ENCODE measurements at places on chromosomes 16 and 17.

DNA sequence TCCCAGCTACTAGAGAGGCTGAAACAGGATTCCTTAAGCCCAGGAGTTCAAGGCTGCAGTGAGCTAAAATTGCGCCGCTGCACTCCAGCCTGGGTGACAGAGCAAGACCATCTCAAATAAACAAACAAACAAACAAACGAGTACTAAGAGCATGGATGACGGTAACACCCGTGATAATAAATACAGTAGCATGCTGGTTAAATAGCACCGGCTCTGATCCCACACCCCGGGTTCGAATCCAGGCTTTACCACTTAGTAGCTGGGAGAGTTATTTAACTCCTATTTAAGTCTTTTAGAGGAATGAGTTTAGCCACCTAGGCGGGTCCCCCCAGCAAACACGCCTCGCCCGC is 301 bp upstream of the METTL22 start:
- no peak for DNase-seq

DNA sequence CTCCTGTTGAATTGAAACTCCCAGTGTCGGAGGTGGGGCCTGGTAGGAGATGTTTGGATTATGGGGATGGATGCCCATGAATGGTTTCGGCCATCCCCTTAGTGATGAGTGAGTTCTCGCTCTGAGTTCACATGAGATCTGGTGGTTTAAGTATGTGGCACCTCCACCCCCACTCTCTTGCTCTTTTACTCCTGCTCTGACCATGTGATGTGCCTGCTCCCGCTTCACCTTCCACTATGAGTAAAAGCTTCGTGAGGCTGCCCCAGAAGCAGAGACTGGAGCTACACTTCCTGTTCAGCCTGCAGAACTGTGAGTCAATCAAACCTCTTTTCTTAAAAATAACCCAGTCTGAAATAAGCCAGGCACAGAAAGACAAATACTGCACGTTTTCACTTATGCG is 512.4 kb downstream of the HS3ST4 start:
- no peak for DNase-seq

- no peak for DNase-seq
These were observed 19.8 kb downstream of the TMEM98 start for GRCh38 chr17:32947736-32948135.

- DNase-seq = peak; percentile 45
These were observed 5.3 kb downstream of the DOC2A start for GRCh38 chr16:30005341-30006094.

DNA sequence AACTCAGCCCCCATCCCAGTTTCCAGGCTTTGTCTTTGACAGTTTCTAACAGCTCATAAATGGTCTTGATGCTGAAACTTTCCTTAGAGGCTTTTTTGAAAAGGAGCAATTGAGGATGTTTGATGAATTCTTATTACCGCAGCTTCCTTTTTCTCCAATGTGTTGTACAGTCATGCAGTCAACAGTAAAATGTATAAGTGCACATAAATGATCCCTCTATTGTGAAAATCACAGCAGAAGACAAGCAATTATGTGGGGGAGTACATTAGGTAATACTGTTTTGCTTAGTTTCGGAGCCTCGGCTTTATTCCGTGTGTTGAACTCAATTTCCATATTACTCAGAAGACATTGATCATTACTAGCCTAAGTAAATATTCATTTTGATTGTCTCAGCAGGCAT is 673.7 kb downstream of the CDH8 start:
- DNase-seq = no peak

- no peak for DNase-seq
These were observed 260.0 kb downstream of the HAPSTR1 start for GRCh38 chr16:9351440-9351839.

GRCh38 chr16:83935005-83935857 is 17.8 kb upstream of the OSGIN1 start:
- DNase-seq = no peak

DNA sequence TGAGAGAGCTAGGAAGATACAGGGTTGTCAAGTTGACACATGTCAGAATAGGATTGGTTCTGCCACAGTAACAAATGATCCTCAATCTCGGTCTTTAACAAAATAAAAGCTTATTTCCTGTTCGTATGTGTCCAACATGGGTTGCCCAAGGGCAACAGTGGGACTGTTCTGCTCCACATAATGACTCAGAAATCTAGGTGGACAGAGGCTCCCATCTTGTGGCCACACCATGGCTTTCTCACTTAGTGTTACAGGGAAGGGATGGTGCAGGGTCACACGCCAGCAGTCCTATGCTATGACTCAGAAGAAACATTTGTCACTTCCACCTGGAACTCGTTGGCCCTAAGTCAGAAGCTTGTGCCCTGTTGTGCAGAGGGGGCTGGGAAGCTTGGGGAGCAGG is 364.9 kb downstream of the SNX29 start:
- peak; percentile 94 for DNase-seq

GRCh38 chr16:49701789-49702494 is 154.0 kb downstream of the ZNF423 start:
- DNase-seq = no peak

DNA sequence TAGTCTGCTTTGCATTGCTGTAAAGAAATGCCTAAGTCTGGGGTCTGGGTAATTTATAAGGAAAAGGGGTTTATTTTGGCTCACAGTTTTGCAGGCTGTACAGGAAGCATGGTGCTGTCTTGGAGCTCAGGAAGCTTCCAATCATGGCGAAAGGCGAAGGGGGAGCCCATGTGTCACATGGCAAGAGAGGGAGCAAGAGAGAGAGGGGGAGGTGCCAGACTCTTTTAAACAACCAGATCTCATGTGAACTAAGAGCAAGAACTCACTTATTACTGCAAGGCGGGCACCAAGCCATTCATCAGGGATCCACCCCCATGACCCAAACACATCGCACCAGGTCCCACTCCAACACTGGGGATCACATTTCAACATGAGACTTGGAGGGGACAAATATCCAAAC is 148.2 kb upstream of the HS3ST2 start:
- no peak for DNase-seq

DNA sequence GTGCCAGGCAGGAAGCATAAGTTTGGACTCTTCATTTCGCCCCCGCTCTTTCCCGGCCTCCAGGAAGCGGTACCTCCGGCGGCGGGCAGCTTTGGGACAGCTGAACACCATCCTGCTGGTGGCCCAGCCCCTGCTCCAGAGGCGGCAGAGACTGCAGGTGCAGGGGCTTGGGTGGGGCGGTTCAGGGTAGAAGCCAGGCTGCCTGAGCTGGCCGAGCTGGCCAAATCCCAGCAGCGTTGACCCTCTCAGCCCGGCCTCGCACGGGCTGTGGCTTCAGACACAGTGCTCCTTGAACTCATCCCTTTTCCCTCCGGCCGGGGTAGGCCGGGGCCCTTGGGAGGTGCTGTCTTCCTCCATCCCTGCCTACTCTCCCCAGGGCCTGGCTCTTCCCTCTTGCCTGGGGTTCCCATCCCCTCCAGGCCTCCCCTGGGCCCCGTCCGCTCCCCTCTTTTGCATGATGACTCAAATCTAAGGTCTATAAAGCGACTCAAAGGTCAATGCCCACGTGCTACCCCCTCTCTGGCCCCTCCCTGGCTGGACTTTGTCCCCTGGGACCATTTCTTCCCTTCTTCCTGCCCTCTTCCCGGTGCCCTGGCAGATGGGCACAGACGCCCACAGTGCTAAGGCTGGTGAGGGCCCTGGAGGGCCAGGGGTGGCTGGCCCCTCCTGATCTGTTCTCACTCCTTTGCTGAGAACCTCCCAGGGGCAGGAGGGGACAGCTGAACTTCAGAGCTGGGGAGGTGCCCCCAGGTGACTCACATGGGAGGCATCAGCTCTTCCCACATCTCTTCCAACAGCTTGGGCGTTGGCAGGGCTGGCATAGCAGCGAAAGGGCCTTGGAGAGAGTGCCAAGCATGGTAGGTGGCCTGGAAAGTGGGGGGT is 22.7 kb downstream of the MYO15B start:
- DNase-seq = peak; percentile 44

DNA sequence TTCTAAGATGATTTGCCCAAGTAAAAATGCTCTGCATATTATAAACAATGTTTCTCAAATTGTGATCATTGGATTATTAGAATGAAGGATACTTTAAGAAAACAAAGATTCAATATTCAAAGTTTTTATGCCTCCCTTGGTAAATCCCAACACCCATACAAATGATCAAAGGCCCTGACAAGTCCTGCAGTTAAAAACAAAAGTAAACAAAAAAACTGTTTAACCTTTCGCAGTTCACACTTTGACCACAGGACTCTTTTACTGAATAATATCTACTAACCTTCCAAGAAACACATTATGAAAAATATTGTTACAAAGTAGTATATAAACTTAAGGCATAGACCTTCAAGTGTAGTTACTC is 365.9 kb upstream of the ZFHX3 start:
- DNase-seq = no peak

DNA sequence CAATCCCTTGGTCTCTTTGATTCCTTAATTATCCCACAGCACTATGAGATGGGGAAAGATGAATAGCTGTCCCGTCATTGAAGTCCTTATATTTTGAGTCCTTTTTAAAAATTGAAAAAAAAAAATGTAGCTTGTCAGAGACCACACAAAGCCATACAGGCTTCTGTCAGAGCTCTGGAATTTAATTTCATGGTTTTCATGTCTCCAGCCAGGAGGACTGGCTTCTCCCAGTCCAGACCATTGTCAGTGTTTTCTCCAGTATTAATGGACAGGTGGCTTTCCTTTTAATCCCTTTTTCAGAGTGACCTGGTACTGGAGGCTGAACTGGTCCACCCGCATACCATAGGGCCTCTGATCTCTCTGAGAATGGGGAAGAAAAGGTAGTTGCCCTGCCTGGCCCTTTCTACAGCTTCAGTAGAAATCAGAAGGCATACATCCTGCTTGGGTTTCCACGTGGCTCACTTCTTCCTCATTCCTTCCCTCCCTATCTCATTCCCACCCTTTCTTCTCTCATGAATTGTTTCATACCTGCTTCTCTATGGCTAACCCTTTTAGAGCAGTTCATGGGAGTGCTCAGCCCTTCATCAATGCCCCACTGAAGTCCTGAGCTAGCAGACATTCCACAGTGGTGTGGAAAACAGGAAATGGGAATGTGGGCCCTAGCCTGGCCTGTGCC is 29.1 kb downstream of the TRIM16 start:
- peak; percentile 43 for DNase-seq

DNA sequence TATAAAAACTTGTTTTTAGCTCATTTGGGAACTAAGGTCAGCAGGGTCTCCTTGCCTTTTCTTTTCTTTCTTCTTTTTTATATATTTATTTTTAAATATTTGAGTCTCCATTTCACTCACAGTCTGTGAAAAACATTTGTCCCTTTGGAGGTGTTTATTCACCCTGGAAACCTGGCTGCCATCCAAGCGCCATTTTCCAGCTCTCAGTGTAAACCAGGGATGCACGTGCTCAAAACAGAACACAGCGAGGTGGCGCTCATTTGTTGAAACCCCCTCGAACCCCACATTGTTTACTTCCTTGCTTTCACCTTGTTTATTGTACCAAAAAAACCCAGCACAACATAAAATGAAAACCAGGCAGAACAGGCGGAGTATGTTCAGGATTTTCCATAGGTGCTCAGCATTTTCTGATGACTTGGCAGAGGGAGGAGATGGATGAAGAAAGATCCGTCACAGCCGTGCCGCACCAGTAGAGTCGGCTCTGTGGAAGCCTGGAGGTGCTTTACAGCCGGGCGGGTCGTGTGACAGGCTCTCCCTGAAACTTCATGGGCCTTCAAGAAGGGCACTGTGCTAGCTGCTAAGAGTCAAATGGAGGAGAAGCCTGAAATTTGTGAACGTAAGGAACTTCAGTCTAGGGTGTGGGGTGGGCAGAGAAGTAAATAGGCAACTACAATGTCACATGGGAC is 284.4 kb downstream of the FOXL1 start:
- DNase-seq = no peak

DNA sequence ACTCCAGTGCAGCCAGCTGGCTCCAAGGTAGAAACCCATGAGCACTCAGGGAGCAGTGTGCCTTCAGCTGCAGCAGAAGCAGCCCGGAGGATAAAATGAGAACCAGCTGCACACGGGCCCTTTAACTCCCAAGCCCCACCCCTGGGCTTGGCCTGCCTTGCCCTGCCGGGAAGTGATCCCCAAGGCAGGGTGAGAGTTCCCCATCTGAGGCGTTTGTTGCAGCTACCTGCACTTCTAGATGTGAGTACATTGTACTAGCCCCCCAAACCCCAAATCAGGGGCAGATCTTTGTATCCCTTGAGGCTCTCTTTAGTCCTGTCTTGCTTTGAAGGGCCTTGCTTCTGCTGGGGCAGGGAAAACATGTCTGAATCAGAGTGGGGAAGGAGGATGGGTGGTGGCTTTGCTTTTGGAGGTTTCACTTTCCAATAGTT is at the start of gene MVP:
MVP (plus strand) TSS at position 192 of the 431 bp plus-strand sequence. CDS start 10,088 bp downstream, outside the sequence.
- DNase-seq = peak; percentile 82

DNA sequence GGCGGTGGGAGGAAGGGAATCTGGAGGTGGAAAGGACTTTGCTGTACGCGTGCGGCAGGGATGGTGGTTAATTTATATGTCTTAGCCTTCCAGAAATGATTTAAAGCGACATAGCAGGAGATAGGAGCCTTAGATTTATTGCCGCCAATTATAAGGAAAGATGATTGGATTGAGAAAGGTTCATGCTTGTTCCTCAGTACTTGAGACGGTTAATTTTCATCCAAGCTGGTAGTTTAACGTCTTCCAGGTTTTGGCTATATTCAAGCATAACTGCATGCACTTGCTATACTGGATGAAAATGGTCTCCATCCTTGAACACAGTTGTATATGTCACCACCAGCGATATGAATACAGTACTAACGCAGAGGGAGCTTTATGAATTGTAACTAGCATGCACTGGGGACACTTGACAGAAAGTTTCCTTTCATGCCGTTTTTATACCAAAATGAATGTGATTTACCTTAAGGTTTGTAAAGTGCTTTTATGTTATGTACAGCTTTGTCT is 610 bp upstream of the PEX12 start:
- no peak for DNase-seq

GRCh38 chr16:48909231-48909630 is 299.3 kb upstream of the N4BP1 start:
- DNase-seq = no peak

GRCh38 chr17:31061678-31062077 is 33.1 kb upstream of the NF1 start:
- no peak for DNase-seq

GRCh38 chr16:56842133-56842532 is 22.9 kb upstream of the SLC12A3 start:
- DNase-seq = no peak

- no peak for DNase-seq
These were observed 32.6 kb downstream of the KLHDC4 start for GRCh38 chr16:87733190-87733589.

DNA sequence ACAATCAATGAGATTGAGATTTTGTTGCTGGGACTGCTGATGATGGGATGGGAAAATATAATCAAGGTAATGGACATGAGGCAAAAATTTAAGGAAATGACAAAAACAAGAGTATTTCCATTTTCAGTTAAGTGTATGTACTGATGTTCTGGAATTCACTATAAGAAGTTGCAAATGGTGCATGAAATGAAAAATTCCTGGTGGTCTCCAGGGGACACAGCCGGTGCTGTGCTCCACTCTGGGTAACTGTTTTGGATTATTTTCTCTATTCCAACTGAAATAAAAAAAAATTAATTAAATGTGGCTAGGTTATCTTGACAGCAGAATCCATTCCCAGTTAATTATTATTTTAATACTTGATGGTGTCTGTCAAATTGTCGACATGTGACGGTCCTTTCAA is 305.6 kb downstream of the WWOX start:
- no peak for DNase-seq

- DNase-seq = peak; percentile 61
These were observed 93.3 kb downstream of the MYO1D start for GRCh38 chr17:32783602-32784001.

- DNase-seq = no peak
These were observed 58.7 kb downstream of the DYNLRB2 start for GRCh38 chr16:80599466-80599865.

GRCh38 chr17:44076716-44077594 is 6.4 kb downstream of the G6PC3 start:
- DNase-seq = peak; percentile 5

- DNase-seq = no peak
These were observed 92.3 kb downstream of the C16orf78 start for GRCh38 chr16:49465661-49466528.
